NCI-H1092 treated with DMSO at 0.1 percent for 48 hours (cell line): ENCODE measurements at places on chromosomes 4 and X.
A peak's percentile ranks its signal among the peaks of the same experiment; 100 is the strongest.

GRCh38 chrX:106606571-106606970 is 5.2 kb upstream of the RADX start:
- DNase-seq: no peak

DNA sequence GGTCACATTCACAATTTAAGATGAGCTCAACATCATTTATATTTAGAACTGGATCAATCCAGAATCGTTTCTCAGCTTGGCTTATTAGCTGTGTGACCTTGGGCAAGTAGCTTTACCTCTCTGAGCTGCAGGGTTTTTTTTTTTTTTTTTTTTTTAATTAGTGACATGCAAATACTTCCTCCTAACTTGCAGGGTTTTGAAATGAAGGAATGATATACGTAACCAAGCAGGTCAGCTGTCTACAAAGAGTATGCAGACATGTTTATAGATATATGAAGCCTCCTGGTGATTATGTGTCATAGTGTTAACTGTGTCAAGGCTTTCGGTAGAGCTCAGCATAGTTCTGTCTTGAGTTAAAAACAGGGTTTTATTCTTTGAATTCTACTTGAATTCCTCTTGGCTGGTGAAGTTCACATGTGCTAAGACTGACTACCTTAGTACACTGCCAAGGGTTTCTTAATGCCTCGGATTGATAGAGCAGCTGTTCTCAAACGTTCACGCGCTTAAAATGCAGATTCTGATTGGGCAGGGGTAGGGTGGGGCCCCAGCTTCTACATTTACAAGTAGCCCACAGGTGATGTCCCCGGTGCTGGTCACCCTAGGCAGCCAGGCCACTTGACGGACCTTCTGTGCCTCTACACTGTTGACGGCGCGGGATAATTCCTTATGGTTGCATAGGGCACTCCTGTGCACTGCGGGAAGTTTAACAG is 654 bp upstream of the STS start:
- DNase-seq: no peak

- DNase-seq: peak; percentile 79
These were observed 127.8 kb upstream of the METTL14 start for GRCh38 chr4:118557298-118557851.

- no peak for DNase-seq
These were observed 56.8 kb upstream of the TXK start for GRCh38 chr4:48190839-48191238.

DNA sequence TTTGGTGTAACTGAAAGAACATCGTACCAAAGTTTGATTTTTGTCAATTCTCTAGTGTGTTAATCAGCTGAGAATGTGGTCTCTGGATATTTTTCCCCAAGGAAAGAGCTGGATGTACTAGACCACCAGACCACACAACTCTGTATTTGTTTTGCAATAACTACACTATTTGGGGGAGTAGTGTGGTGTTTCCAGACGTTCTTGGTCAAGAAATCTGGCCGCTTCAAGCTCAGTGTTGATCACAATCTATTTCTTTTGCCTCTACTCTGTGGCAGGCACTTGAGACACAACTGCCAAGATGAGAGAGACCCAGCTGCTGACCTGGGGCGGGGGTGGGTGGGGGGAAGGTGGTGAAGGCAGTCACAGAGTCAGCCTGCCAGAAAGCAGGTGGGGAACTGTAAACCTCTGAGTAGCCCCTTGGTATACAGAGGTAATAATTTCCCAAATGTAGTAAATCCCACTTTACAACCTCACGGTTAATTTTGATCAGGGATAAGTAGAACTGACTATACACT is 30.6 kb downstream of the PTTG2 start:
- DNase-seq: no peak

GRCh38 chr4:169079942-169080827 is 70.1 kb upstream of the CBR4 start:
- no peak for DNase-seq

- DNase-seq: no peak
These were observed at the start of gene MAGEA4 for GRCh38 chrX:151912780-151913179. MAGEA4 (plus strand) TSS chrX:151912889; CDS start chrX:151923665, 10,776 bp downstream.

DNA sequence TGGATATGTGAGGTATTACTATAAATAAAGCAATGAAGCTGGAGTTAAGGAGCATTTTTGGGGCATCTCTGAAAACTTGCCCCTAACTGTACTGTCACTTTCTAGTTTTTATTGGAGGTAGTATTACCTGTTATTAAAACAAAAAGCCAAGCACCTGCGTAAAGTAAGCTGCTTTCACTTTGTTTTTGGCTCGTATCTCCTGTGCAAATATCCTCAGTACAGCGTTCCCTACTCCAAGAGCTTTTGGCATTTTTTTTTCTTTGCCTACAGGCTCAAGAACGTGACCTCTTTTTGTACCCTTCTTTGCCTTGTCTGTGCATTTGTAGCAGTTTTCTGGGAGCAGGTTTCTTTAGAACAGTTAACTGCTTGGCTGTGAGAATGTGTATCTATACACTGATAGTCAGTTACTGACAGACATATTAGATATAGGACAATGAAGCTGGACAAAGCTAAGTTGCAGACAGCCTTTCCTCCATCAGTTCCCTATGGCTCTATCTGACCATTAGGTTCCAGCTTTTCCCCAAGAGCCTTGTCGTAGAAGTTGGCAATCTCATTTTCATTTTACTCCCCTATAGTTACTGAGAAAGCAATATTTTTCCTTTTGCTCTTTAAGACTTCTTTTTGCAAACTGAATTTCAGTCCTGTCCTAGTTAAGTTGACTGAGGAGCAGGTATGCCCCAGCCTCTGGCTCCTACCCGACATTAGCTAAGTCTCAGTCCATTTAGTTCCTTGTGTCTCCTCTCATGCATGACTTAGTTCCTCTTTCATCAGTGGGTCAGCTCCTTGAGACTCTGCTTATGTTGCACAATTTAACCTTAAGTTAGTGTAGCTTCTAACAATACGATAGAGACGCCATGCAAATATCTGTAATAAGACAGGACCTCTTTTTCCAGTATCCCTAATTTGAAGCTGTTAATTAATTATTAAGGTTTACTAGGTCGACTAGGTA is 71.5 kb upstream of the HPRT1 start:
- DNase-seq: no peak

DNA sequence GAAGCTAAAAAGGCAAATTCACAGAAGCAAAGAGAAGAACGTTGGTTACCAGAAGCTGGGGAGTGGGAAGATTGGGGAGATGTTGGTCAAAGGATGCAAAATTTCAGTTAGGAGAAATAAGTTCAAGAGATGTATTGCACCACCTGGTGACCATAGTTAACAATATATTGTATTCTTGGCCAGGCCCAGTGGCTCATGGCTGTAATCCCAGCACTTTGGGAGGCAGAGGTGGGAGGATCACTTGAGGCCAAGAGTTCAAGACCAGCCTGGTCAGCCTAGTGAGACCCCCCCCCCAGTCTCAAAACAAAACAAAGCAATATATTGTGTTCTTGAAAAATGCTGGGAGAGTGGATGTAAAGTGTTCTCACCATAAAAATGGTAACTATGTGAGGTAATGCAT is 67.9 kb downstream of the TAB3 start:
- DNase-seq: no peak

DNA sequence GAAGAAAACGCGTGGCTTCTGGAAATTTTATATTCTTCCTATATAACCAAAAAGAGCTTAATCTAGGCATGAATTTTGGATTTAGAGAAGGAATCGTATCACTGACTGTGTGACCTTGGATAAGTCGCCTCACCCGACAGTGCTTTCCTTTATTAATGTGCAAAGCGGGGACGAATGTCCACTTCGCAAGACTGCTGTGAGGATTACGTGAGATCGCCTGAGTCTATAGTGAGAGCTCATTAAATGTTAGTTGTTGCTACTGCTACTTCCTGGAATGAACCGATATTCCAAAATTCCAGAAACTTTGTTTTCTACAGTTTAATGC is 448 bp upstream of the TBC1D8B start:
- no peak for DNase-seq

- DNase-seq: no peak
These were observed 126.7 kb downstream of the FRYL start for GRCh38 chr4:48653217-48654014.
